ENCODE measurements at places on chromosomes 12 and 14.

- no peak for DNase-seq
Observed at GRCh38 chr12:124392271-124392666, 97.4 kb downstream of the RFLNA start.

- DNase-seq, result no peak
Observed at GRCh38 chr12:29023436-29024076, 125.5 kb upstream of the FAR2 start.

DNA sequence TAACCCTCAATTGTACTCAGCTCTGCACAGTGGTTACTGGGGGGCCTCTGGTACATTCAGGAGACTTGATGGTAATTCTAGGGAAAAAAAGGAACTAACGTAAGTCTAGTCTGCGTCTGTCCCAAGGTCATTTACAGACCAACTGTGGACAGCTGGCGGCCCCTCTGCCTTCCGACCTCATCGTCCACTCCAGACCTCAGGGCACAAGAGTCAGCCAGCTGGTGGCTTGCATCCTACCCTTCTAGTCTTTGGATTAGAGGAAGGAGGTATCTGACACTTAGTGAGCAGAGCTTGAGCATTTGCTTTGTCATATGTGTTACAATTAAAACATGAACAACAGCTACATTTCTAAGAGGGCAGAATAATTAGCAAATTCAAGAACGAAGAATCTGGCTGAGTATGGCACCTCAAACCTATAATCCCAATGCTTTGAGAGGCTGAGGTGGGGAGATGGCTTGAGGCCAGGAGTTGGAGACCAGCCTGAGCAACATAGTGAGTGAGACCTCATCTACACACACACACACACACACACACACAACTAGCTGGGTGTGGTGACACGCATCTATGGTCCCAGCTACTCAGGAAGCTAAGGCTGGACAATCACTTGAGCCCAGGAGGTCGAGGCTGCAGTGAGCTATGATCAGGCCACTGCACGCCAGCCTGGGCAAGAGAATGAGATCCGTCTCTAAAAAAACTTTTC, 36.5 kb downstream of the SSH1 start:
- DNase-seq, result no peak

DNA sequence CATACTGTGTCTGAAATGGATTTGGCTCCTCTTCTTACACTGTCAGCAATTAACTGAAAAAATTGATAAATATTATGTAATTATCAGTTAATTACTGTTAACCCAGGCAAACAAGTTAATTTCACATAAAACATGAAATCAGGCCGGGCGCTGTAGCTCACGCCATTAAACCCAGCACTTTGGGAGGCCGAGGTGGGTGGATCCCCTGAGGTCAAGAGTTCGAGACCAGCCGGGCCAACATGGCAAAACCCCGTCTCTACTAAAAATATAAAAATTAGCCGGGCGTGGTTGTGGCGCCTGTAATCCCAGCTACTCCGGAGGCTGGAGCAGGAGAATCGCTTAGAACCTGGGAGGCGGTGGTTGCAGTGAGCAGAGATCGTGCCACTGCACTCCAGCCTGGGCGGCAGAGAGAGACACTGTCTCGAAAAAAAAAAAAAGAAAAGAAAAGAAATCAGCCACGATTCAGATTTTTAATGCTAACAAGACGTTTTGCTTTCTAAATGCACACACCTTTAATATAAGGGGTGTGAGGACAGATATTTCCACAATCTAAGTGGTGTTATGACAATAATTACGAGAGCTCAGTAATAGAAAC, 473 bp upstream of the TMEM19 start:
- no peak for DNase-seq

- DNase-seq, result peak; percentile 14
Observed at GRCh38 chr12:21296751-21297406, 37.8 kb downstream of the SLCO1A2 start.

GRCh38 chr14:52365071-52365470, 51.0 kb downstream of the PTGER2 start:
- no peak for DNase-seq

DNA sequence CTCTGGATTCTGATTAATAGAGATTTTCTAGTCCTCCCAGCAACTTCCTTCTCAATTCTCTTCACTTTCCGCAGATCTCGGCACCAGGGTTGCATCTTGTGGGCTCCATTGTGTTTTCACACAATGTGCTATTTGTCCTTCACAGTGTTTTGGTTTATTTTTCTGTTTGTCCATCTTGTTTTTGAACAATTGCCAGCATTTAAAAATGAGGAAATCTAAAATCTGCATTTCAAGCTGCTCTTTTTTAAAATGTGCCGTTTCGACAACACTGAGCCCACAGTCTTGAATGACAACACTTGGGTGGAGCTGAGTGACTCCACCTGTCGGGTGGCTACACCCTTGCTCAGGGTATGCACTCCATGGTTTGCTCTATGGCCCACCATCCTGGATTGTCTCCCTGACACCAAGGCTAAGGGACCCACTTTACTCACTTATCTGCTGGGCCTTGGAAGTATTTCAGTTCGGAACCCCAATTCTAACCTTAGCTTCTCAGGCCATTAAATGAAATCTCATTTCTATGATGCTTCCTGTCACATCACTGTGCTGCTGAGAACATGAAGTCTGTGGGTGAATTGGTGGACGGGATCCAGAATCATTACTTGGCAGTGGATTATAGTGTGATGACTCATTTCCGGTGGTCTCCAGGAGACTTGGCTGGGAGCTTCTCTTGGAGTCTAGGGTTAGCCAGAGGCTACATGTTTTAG, 3.4 kb upstream of the MYRFL start:
- peak; percentile 61 for DNase-seq

DNA sequence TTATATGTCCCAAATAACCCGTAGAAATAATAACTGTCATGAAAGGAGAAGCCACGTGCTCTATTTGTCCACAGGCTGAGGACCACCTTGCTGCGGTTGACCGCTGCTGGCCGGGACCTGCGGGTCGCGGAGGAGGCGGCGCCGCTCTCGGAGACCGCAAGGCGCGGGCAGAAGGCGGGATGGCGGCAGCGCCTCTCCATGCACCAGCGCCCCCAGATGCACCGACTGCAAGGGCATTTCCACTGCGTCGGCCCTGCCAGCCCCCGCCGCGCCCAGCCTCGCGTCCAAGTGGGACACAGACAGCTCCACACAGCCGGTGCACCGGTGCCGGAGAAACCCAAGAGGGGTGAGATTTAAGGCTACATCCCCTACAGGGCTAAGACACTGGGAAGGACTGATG, 21.0 kb downstream of the RPGRIP1 start:
- no peak for DNase-seq

DNA sequence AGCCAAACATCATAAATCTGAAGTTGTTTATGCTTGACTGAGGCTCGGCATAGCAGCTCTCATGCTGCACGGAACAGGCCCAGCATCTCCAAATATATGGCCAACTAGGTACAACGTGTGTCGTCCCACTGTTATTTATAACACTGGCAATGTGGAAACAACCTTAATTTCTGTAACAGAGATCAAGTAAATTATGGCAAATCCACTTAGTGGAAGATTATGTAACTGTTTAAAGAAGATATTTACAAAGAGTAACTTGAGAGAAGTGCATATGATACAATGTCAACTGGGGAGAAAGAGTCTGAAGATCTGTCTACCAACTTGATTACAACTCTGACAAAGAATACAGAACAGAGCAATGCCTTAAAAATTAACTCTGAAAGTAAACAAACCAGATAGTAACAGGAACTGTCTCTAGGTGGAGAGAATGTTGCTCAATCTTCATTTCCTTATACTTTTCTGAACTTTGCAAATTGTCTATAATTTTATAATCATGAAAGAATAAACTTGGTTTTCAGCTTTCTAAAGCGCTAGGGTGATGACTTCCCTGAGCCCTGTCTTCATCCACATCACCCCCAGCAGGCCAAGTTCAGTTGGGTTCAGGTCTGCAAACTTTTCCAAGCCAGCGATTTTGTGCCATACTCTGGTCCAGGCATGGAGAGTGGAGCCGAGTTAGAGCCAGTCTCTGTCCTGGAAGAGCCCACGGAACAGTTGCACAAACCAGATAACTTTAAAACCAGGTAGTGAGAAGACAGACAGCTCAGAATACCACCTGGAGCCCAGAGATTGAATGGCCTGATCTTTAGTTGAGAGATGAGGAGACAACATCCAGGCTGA, 44.3 kb upstream of the BDKRB2 start:
- no peak for DNase-seq

DNA sequence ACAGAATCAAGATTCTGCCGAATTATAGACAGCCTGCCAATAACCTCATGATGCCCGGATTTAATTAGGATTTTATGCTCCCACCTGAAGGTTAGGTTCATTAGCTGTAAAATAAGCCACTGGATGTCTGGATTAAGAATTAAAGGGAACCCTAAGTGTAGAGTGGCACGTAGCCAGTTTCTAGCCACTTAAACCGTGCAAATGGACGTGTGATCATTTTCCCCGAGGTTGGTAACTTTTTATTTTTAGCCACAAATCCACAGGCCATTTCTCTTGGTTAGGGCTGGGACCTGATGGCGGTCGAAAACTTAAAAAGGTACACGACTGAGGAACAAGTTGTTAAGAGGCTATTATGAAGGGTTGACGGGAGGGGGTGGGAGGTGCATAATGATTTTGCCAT, 127.3 kb upstream of the TMPO start:
- DNase-seq, result no peak

GRCh38 chr12:124184456-124184855, 110.4 kb upstream of the RFLNA start:
- DNase-seq, result no peak

GRCh38 chr12:115639648-115640012, 637.9 kb downstream of the MED13L start:
- no peak for DNase-seq

GRCh38 chr12:68977335-68977734, 44.4 kb upstream of the CPM start:
- DNase-seq, result peak; percentile 87

DNA sequence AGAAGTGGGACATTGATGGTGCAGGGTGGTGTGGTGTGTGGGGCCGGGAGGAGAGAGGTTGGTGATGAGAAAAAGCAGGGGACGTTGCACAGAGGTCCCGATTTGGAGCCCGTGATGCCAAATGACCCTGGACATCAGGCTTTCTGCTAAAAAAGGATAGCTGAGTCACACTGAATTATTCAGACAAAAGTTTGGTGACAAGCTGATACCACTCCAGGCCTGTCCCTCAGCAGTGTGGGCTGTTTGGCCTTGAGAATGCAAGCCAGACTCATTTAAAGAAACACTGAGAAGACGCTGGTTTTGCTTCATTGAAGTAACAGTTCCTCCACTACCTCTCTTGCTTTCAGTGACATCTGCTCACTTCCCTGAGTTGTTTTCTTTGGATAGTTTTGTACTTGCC, 262.1 kb upstream of the PWP1 start:
- no peak for DNase-seq

DNA sequence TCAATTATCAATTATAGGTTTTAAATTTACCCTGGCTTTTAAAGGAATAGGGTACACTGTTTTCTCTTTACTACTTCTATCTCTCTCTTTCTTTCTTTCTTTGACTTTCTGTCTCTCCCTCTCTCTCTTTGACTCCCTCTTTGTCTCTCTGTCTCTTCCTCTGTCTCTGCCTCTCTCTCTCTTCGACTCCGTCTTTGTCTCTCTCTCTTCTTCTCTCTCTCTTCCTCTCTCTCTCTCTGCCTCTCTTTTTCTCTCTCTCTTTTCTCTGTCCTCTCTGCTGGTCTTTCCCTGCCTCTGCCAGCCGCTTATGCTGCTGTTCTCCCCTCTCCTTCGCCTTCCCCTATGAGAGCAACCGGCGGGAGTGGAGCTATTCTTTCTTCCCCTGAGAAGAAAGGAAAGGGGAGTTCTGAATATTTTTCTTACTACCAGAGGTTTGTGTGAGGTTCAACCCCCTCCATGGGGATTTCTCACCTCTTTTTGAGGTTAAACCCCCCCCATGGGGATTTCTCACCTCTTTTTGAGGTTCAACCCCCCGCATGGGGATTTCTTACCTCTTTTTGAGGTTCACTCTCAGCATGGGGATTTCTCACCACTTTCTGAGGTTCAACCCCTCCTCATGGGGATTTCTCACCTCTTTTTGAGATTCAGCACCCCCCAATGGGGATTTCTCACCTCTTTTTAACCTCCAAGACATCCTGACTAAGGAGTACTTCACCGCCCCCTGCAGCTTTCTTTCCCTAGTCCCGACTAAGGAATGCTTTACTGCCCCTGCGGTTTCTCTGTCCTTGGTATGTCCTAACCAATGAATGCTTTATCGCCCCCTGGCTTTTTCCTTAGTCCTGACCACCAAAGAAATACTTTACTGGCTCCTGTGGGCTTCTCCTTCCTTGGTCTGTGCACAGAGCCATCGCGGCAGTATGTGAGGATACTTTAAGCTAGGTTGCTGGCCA, 27.4 kb upstream of the DDHD1 start:
- DNase-seq, result no peak

DNA sequence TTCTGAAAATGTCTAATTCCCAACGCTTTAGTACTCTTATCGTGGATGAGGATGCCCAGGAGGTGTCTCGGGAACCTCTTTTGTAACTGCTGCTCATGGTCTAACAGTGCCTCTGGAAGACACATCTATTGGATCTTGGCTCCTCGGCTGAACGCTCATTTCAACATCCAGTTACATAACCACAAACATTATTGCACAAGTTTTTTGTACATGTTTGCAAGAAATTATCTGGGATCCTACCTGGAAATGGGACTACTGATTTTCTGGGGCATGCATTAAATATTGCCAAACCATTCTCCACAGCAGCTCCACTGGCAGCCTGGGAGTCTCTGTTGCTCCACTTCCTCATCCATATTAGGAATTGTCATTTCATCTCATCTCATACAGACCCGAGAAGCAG, 117.5 kb upstream of the EVL start:
- DNase-seq, result peak; percentile 47

GRCh38 chr12:95956557-95957145, 13.5 kb downstream of the AMDHD1 start:
- no peak for DNase-seq

DNA sequence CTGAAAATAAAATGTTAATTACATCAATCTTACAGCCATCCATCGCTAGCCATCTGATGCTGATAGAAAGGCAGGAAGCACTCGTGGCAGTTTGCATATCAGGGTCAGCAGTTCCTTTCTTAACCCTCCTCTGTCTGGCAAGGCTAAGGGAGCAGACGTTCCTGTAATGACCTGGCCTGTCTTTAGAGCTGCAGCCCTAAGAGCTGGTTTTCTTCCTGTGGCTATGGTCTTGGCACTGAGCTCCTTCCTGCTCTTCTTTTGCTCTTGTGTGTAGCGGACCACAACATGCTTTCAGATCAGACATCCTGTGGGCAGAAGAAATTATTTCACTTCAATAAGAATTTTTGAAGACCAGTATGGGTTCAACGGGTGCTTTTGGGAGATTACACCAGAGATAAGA, 170.4 kb downstream of the DAD1 start:
- DNase-seq, result no peak

DNA sequence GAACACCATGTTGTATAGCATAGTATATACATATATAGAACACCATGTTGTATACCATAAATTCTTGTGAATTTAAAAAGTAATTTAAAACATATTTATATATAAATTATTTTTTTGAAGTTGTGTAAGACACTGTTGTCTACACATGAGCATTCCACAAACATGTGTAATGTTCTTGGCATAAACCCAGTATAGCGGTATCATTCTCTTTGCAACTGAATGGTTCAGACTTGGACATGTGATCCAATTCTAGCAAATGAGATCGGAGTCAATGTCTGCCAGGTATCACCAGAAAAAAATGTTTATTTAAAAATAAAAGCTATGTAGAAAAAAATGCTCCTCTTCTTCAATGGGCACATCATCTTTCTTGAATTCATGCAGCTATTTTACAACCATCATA, 33.9 kb downstream of the CEP290 start:
- DNase-seq, result no peak

GRCh38 chr12:65926119-65926908, 102.0 kb downstream of the HMGA2 start:
- DNase-seq, result no peak

- DNase-seq, result no peak
Observed at GRCh38 chr14:54944737-54945391, 42.2 kb upstream of the GCH1 start.

GRCh38 chr12:20004952-20005351, 363.4 kb upstream of the PDE3A start:
- DNase-seq, result no peak
